ENCODE measurements at places on chromosomes 7 and 10. TPM values are rescaled to one million over a fixed set of nuclear protein-coding genes. Genes with fewer than 3 reads are reported as not detected.

- DNase-seq, result no peak
Observed at GRCh38 chr10:113381416-113381815, 171.4 kb upstream of the HABP2 start.

GRCh38 chr7:84490661-84491060, 296.1 kb upstream of the SEMA3A start:
- no peak for DNase-seq

JAKMIP3 gene
- total RNA-seq, result 0.31 TPM

DNA sequence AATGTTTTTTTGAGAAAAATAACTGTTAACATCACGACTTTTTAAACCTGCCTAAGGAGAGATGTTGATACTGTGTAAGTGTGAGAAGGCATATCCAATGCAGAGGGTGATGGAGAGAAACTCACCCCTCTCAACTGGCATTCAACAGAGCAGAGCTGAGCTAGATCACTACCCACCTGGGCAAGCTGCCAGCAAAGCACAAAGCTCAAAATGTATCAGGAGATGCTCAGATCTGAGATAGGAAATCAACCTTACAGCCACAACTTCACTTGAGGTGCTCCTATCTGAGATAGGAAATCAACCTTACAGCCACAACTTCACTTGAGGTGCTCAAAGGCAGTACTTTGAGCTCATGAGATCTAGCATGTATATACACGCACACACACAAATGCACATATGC, 151.5 kb upstream of the PDE1C start:
- DNase-seq, result no peak

- DNase-seq, result no peak
Observed at GRCh38 chr7:29449569-29450260, 113.9 kb upstream of the PRR15 start.

GRCh38 chr10:10053051-10053450, 964.6 kb upstream of the CELF2 start:
- DNase-seq, result no peak

- DNase-seq, result peak; percentile 89
Observed at GRCh38 chr7:99374111-99375064, at the start of gene ARPC1B. ARPC1B (plus strand) TSS chr7:99374730; CDS start chr7:99385715, 10,985 bp downstream.

DNA sequence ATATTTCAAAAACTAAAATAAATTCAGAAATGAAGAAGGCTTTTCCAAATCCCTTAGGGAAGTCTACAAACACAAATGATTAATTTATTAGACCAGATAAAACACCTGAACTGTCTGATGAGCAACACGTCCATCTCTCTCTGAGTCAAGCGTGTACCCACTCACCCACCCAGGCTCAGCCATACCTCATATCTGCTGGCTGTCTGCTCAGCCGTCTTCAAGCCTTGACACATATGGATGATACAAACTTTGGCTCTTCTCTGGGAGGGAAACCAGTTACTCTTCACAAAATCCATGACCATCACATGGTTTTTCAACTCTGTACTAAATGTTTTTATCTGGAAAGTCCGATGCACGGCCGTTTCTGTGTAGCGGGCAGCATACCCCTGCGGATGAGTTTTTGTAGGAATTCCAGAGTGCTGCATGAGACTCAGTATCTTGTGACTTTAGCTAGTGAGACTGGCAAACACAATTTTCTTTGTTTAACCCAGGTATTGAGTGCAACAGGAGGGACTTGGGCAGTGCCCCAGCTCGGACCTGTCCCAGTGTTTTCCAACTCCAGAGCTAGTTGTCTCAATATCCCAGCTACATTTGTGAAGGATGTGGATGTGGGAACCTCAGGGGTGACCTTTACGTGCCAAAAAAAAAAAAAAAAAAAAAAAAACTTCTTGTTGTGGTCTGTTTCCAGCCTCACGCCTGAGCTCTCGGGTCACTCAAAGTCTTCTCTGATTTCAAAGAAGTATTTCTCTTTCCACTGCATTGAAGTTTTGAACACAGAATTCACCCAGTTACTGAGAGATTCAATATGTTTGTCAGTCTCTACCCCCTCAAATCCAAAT, at the start of gene C10orf90:
Gene C10orf90 (minus strand): TSS at position 638 of the 839 bp plus-strand sequence. CDS start 213 bp downstream, at position 425.
- no peak for DNase-seq

- no peak for DNase-seq
Observed at GRCh38 chr7:129435414-129435829, 1.2 kb downstream of the STRIP2 start.

DNA sequence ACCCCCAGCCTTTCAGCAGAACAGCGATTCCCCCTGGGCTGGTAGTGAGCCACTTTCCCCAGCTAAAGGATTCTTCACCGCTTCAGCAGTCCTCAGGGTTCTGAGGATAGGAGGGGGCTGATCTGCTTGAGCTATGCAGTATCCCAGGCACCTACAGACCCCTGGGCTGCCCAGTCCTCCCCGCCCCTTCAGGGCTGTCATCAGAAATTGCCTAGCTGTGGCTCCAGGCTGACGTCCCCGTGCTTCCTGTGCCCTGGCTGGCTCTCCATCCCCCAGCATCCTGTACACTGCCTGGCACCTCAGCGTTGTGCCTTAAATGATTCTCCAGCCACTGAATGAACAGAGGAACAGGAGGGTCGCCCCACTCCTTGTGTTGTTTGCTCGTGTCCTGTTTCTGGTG, 38.4 kb upstream of the CDH23 start:
- DNase-seq, result no peak

UNCX gene
- not detected for total RNA-seq

DNA sequence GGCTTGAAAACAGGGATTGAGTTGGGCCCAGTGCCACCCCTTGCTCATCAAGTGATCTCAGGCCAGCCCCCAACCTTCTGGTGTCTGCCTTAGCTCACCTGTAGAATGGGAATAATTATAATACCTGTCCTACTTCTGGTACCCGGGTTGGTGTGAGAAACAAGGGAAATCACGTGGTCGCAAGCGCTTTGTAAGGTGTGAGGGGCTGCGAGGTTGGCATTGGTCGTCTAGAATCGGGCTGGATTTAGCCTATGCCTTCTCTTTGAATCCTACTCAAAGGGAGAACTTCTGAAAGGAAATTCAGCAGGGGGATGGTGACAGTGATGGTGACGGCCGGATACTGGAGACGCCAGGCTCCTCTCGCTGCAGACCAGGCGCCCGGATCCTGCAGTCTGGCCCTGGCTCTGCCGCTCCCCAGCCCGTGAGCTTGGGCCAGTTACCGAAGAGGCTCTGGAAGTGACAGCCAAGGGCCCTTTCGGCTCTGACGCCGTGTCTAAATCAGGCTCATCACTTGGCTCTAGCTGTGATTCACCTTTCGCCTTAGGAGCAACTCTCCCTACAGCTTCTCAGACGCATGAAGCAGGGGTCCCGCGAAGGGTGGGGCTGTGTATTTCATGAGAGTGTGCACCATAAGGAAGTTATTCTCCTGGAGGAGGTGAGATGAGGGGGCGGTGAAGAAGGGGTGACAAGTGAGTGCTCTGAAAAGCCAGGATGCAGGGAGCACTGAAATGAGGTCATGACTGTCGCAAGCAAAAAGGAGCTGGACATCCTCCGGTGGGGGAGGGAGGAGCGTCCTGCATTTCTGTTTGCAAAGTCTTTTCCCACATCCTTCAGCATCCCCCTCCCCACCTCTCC, 4.0 kb upstream of the CREB5 start:
- DNase-seq, result peak; percentile 47

WASHC2A gene
- 17.9 TPM for total RNA-seq

HSPA12A gene
- total RNA-seq, result 5.6 TPM

C10orf105 gene
- total RNA-seq, result 0.39 TPM

GIMAP1 gene
- not detected for total RNA-seq
